Stimulated activated CD4-positive, alpha-beta T cell treated with anti-CD3 and anti-CD28 coated beads, Interleukin-12 subunit alpha, Interleukin-12 subunit beta, amount 100 ng/mL, for 4 hours (primary cell): ENCODE measurements at places on chromosomes 1 and 21.
A peak's percentile ranks its signal among the peaks of the same experiment; 100 is the strongest.

- DNase-seq, result no peak
Observed at GRCh38 chr1:224623310-224623714, 7.2 kb downstream of the CNIH3 start.

- no peak for DNase-seq
Observed at GRCh38 chr1:23909412-23909811, 3.8 kb downstream of the CNR2 start.

DNA sequence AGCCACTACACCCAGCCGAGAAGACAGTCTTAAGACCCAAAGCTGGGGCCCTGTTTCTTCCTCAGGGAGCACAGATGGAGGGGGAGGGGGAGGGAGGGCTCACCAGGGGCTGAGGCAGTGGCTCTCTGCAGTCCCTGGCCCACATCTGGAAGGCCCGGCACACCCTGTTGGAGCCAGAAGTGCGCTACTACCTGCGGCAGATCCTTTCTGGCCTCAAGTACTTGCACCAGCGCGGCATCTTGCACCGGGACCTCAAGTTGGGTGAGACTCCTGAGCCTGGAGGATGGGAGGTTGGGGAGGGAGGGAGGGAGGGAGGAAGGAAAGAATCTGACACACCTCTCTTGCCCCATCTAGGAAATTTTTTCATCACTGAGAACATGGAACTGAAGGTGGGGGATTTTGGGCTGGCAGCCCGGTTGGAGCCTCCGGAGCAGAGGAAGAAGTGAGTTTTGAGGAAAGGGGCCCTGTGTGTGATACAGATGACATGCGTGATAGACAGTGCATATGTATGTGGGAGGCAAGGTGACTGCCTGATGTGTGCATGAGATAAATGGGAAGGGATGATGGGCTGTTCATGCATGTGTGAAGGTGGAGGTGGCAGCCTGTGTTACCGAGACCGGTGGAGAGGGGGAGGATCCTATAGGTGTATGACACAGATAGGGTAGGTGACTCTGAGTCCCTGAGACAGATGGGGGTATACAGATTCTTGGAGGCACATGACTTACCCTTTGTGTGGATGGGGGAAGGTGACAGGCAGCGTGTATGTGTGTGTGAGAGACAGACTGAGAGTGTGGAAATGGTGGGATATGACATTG lies 1.5 kb downstream of the PLK3 start:
- peak; percentile 47 for DNase-seq

DNA sequence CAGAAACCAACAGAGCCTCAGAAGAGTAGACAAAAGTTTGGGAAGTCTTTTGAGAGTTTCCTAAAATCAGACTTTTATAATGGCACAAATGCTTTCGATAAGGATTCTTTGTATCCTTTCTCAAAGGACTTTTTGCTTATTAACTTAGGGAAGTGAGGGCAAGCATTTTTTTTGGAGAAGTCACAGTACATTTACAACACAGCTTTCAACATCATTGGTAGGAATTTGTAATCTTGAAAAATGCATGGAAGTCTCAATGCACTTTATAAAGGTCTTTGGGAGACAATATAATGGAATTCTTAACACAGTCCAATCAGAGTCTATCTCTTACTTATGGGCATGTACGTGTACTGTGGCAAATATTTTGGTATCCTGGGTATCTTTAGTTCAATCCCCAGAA lies 325.8 kb upstream of the NR5A2 start:
- no peak for DNase-seq

DNA sequence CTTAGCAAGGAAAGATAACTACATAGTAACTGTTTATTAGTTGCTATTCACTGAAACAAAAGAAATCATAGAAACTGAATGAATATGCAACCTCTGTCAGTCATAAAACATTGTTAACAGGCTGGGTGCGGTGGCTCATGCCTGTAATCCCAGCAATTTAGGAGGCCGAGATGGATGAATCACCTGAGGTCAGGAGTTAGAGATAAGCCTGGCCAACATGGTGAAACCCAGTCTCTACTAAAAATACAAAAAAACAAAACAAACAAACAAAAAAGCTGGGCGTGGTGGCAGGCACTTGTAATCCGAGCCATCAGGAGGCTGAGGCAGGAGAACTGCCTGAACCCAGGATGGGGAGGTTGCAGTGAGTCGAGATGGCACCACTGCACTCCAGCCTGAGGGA lies 44.1 kb downstream of the CRB1 start:
- DNase-seq, result no peak

DNA sequence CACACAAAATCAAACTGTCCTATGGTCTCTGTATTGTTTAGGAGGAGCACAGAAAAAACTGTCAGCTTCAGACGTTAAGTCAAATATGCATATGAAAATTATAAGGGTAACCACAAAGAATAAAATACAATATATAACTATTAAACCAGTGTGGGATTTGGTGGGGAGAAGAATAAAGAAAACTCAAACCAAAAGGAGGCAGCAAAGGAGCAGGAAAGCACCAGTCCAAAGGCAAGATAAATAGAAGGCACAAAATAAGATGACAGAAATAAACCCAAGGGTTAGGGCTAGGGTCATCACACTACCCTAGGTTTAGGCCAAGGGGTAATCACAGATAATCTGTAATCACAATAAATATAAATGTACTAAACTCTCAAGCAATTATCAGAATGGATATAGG lies 32.8 kb downstream of the DLGAP3 start:
- no peak for DNase-seq

GRCh38 chr21:38472412-38473108 lies 25.7 kb downstream of the ERG start:
- no peak for DNase-seq

DNA sequence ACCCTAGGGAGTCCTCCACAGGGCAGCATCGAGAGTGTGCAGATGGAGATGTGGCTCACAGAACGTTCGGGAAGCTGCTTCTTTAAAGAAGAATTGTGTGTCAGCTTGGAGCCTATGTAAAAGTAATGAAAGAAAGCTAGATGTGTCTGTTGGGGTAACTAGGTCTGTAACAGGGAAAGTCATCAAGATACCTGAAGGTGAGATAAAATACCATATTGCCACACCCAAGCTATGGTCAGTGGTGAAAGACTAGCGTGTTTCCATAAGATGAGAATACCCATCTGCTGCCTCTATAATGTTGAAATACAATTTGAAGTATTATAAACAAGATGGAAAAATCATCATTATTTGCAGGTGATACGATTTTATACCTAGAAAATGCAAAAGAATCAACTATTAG lies 17.5 kb downstream of the RCAN1 start:
- DNase-seq, result no peak

DNA sequence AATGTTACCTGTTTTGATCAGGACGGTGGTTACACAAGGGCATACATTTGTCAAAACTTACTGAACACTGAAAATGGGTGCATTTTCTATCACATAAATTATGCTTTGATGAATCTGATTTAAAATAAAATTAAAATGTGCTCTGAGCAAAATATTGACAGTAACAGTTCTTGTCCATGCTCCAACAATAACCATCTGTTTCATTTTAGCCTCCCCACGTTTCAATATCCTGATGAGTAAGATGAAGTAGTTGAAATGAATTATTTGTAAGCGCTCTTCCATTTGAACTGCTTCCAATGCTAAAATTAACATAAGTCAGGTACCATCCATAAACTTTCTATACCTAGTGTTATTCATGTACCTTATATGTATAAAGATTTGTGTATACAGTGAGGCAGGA lies 365.4 kb downstream of the LTN1 start:
- no peak for DNase-seq

GRCh38 chr1:160451859-160452232 lies 51.5 kb downstream of the VANGL2 start:
- DNase-seq, result no peak

DNA sequence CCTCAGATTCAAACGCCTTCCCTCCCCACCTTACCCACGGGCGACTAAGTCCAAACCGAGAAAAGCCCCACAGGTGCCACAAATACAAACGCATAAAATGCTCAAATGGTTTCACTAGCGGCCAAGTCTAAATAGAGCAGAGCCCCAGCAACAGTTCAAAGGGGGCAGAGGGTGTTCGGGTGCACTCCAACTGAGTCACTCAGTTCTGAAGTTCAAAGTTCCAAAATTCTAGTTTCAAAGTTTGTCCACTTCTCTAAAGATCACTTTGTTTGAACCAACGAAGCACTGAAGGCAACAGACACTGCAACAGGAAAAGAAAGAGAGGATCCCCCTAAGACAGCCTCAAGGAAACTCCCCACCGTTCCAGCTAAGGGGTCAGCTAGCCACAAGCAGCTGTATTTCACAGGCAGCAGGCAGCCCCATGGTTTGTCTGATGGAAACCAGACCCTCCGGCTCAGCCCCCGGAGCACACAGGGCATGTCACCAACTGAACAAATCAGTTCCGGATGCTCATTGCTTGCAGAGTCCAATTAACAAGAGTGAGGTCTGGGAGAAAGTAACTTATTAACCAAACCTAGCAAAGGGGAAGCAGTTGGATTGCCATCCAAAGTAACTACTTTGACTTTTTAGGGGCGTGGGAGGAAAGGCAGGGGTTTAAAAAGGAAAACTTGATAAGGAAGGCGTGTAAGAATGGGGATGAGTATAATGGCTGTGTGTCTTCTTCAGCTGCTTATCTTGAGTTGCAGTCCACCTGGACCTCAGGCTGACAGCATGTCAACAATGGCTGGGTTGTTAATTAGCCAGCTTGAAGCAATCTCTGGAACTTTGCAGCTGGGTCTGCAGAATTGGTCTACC lies 1423.9 kb upstream of the PRMT6 start:
- no peak for DNase-seq

DNA sequence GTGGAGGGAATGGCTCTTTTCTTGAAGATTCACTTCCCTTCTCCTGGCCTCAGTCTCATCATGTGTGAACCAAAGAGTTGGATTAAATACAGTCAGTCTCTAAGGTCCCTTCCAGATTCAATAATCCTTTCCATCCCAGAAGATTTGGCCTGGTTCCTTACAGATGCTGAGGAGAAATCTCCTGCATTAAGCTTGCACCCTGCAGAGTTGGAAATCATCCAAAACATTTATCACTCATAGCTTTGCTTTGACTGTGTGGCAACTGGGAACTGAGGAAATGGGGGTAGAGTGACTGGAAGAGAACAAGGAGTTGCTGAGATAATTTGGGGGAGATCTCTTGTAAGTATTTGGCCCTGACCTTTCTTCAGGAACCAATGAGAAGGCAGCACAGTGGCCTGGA lies 220.5 kb upstream of the SGIP1 start:
- no peak for DNase-seq
